ENCODE measurements at places on chromosomes 2 and 18.

DNA sequence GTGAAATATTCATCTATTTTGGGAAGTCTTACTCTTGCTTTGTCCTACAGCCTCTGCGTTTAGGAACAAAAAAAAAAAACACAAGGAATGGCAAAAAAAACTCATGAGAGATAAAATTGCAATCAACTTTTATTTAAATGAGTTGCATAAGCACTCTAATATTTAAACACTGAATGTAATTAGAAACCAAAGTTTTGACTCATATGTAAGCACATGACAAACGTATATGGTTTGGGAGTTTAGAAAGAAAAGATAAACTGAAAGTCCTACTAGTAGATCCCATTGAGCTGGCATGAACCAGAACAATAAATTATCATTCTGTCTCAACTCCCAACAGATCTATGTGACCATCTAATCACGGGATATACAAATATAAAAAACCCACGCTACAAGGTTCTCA lies 44.8 kb downstream of the REV1 start:
- DNase-seq: no peak

DNA sequence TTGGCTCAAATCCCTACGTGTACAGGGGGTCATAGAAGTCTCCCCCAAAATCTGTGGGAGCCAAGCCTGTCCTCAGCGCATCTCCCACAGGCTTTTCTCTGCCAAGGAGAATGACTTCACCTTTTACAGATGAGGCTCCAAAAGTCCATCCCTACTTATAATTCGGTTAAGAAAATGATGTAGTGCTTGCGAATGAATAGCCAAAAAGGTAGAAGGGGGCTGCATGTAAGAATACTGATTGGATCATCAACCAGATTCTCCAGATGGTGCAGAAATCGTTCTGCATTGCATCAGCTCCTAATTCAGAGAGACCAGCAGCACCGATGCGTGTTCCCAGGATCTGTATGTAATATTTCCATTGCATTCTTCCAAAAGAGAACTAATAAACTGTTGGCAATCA lies 91.9 kb downstream of the EPHA4 start:
- no peak for DNase-seq

DNA sequence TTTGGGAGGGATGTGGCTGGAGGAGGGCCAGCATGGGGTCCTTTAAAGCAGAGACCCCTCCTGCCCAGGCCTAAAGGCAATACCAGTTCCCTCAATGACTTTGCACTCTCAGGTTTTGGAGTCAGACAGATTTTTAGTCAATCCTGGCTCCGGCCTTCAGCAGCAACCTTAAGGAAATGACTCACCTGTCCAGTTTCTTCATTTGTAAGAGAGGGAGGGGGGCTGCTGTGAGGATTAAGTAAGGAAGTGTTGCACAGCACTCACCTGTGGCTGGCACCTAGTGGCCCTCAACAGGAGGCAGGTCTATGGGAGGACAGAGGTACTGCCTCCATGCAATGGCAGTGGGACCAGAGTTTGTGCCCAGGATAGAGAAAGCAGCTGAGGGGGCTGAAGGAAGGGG lies 13.7 kb downstream of the CNGA3 start:
- no peak for DNase-seq

DNA sequence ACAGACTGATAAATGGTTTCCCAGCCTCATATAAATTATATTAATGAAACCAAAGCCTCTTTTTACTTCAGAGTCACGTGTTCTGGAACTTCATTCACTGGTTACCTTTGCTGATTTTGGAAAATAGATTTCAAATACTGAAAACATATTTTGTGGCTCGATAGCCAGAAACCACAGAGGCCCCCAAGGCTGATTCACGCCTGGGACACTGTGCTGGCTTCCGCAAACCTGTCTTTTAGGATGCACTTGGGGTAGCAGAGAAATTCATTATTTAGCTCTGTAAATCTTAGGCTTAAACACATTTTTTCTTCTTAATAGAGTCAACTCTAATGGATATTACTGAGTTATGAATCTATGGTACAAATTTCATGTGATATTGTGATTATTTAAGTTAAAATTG lies 90.7 kb upstream of the TMEM18 start:
- no peak for DNase-seq

DNA sequence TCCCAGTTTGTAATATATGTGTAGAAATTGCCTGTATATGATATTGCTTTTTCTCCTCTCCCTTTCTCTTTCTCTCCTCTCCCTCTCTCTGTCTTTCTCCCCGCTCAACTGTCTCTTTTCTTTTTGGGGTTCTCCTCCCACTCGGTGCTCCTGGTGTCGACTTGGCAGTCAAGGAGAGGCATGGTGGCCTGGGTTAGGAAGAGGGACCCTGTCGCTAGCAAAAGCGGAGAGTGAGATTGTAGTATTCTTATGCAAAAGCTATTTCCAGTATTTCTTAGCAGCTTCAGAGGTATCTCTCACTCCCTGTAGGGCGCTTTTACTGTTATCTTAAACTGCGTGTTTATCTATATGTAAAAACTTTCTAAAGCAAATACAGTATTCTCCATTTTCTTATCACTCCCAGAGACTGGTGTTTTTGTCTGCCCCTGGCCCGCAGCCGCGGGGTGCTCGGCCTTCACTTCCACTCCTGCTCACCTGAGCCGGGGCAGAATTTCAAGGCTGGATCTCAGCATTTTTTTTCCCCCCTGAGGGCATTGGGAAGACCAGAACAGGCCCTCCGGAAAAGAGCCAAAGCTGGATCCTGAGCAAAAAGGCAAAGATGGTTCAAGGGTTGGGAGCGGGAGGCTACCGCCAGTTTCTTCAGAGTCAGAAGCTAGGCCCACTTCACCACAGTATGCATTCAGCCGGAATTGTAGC lies 4.3 kb downstream of the SIX3 start:
- no peak for DNase-seq

DNA sequence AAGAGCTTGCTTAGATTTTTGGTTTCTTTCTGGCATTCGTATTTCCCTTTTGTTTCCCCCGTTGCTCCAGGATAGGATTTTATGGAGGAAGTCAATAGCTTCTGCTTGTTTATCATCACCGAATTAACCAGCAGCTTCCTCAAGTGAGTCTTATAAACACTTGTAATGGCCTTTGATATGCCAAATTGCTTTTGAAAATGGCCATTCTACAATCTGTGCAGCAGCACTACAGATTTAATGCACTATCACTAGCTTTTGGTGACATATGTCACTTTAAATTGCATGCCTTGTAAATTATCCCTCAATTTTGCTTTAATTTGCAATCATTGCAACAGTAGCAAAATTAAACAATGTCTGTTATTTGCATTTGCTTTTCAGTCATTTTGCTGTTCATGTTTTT lies 774.7 kb downstream of the METTL4 start:
- DNase-seq: no peak

- DNase-seq: no peak
These were observed 370.7 kb upstream of the CYRIA start for GRCh38 chr2:17036361-17036760.

GRCh38 chr2:149766339-149766738 lies 178.8 kb upstream of the MMADHC start:
- DNase-seq: no peak

DNA sequence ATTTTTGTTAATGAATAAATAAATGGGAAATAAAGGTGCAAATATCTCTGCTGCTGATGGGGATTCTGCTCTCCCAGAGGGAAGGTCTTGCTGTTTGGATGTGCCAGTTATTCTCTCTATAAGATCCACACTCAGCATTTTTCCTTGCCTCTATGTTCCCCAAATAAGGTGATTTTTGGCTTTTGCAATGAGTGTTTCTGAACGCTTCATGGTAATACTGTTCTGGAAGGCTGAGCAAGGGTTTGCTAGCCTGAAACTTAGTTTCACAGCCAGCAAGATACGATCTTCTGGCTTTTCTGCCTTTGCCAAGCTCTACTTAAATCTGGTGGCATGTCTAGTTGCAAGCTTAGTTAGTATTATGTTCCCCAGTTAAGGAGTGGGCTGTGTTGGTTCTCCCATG lies 114.6 kb downstream of the LPIN1 start:
- no peak for DNase-seq

DNA sequence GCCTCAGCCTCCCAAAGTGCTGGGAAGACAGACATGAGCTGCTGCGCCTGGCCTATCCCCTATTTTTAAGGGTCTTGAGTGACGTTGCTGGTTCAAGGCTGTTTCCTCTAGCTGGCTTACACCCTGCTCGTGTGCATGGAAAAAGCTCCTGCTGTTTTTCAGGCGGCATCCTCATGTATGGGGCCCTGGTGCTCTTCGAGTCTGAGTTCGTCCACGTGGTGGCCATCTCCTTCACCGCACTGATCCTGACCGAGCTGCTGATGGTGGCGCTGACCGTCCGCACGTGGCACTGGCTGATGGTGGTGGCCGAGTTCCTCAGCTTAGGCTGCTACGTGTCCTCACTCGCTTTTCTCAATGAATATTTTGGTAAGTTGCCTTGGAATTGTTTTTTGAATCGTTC lies 22.0 kb upstream of the NFATC1 start:
- no peak for DNase-seq

DNA sequence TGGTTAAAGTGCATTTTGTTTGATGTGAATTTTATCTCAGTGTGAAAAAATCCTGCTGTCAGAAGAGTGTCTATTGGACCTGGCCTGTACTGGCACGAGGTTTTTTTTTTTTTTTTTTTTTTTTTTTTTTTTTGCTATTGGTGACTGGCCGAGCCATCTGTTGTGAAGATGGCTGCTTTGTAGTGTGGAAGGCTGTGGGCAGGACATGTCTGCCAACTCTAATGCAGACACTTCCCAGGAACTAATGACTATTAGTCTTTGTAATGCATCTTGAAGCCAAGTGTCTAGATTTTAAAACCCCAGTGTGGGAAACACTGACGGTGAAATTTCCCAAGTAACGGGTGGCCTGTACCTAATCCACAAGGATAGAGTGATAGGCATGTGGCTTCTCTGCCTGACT lies 34.3 kb downstream of the ZAP70 start:
- DNase-seq: no peak

- no peak for DNase-seq
These were observed 37.7 kb downstream of the RPIA start for GRCh38 chr2:88729061-88729745.

- no peak for DNase-seq
These were observed 73.8 kb downstream of the RRM2 start for GRCh38 chr2:10196110-10196892.

- DNase-seq: no peak
These were observed 55.2 kb downstream of the BCL11A start for GRCh38 chr2:60498127-60498815.

DNA sequence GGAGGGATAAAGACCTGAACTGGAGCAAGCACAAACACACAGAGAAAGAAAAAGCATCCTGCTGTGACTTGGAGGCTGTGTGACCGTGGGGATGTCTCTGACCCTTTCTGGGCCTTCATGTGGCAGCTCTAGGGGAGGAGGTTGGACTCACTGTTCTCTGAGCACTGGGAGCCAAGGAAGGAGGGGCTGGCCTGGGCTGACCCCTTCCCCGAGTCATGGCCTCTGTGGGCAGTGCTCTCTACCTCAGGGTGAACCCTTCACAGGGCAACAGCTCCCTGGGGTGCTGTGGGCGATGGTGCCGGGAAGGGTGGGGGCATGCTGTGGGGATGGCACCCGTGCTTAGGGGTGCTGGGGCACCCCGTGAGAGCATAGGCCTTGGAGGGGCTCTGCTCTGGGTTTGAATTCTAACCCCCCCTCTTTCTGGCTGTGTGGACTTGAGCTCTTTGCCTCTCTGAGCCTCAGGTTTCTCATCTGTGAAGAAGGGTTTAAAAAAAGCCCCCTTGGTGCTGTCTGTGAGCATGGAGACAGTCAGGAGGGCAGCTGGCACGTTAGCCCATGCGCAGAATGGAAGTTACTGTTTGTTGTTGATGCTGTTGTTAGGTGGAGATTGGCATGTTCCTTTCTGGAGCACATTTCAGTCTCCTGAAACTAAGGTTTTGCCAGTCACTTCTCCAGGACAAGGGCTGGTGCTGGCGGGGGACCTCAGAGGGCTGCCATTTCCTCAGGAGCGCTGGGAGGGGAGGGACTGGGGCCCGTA lies 700 bp downstream of the TOGARAM2 start:
- no peak for DNase-seq

- DNase-seq: no peak
These were observed 76.5 kb downstream of the OLA1 start for GRCh38 chr2:174171686-174172445.

GRCh38 chr18:7579176-7579917 lies 12.2 kb downstream of the PTPRM start:
- no peak for DNase-seq

GRCh38 chr2:127515383-127515915 lies 10.8 kb downstream of the IWS1 start:
- no peak for DNase-seq

GRCh38 chr18:45828917-45829811 lies 3.7 kb downstream of the SIGLEC15 start:
- DNase-seq: no peak

GRCh38 chr2:147634826-147635225 lies 210.0 kb upstream of the ACVR2A start:
- no peak for DNase-seq

GRCh38 chr2:3041841-3042600 lies 335.6 kb downstream of the EIPR1 start:
- DNase-seq: no peak

GRCh38 chr2:187994464-187995331 lies 297.0 kb upstream of the GULP1 start:
- DNase-seq: no peak

GRCh38 chr2:1640301-1641135 lies 103.8 kb downstream of the PXDN start:
- DNase-seq: no peak

DNA sequence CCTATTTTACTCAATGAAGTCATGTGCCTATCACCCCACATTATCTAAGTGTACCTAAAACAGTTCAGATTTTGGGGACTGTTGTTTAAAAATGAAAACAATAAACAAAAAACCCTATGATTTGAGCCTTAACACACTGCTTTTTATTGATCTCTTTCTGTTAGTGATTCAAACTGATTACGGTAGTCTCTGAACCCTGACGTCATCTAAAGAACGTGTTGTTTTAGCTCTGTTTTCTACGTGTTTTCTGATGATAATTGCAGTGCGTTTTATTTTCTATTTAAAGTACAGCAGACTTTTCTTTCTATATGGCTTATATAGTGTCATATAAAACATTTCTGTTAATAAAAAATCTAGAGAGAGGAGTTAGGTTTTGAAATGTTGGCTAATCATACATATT lies 93.9 kb upstream of the FAM237A start:
- no peak for DNase-seq

DNA sequence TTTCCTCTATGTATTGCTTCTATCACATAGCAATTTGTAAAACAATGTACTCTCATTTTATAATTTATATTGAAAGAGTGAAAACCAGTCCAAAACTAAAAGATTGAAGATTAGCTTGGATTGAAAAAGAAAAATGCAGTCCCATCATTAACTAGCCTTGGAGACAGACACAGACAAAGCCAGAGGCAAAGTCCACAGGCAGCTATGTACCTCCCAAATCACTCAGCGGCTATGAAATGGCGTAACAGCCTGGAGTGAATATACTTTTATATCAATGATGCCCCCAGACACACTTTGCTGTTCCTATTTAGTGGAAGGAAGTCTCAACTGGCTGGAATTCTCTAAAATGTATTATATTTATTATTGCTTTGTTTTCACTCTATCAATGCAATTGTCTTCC lies 33.6 kb upstream of the DOK6 start:
- no peak for DNase-seq

DNA sequence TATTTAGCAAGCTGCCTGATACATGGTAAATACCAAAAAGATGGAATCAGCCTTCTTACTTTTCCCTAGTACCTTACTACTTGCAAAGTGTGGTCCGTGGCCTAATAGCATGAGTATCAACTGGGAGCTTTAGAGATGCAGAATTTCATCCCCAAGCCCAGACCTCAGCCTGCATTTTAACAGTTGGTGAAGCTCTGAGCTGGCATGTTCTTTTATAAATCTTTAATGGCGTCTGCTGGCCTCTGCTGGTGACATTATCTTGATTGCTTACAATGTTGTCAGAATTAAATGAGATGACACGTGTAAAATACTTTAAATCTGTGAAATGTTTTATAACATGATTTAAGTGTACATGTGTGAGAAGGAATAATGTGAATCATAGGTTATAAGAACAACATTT lies 115.1 kb upstream of the NOSTRIN start:
- DNase-seq: no peak
